A549 treated with CORT108297 at 1 μM for 4 hours (cell line): ENCODE measurements at places on chromosomes 3 and 15. TPM values are rescaled to one million over a fixed set of nuclear protein-coding genes. Genes with fewer than 3 reads are reported as not detected.

Gene CDCP1
- 10.5 to 12.8 TPM (median 12.0 TPM) in 5 replicates for total RNA-seq

Gene TIGIT
- not detected in 5 replicates for total RNA-seq

Gene CHMP2B
- 91.3 to 97.2 TPM (median 91.8 TPM) in 5 replicates for total RNA-seq

Gene CA12
- total RNA-seq: 148 to 171 TPM (median 161 TPM) in 5 replicates

Gene PLOD2
- total RNA-seq: 98.2 to 162 TPM (median 128 TPM) in 5 replicates

Gene RNF168
- total RNA-seq: 3.5 to 4.8 TPM (median 4.4 TPM) in 5 replicates

Gene MITF
- 5.7 to 8.4 TPM (median 7.2 TPM) in 5 replicates for total RNA-seq

Gene SLC24A5
- total RNA-seq: not detected in 5 replicates

Gene IGSF11
- total RNA-seq: 3.0 to 6.1 TPM (median 5.6 TPM) in 5 replicates

Gene FRMD4B
- 0.77 to 2.1 TPM (median 1.2 TPM) in 5 replicates for total RNA-seq

Gene P2RY12
- not detected in 5 replicates for total RNA-seq

Gene CLDN18
- total RNA-seq: not detected in 5 replicates

Gene MED12L
- total RNA-seq: 0.18 to 0.67 TPM (median 0.39 TPM) in 5 replicates

Gene TEX55
- not detected in 5 replicates for total RNA-seq

Gene CX3CR1
- total RNA-seq: 0.05 to 0.12 TPM (median 0.05 TPM) in 3 of 5 replicates, not detected in the others

Gene WDR53
- 8.0 to 12.1 TPM (median 9.8 TPM) in 5 replicates for total RNA-seq

Gene FSTL1
- total RNA-seq: 49.9 to 91.3 TPM (median 71.1 TPM) in 5 replicates

Gene ADGRG7
- total RNA-seq: not detected in 5 replicates

Gene MAP4
- total RNA-seq: 94.1 to 109 TPM (median 105 TPM) in 5 replicates

Gene ITGA11
- total RNA-seq: 2.4 to 7.8 TPM (median 5.0 TPM) in 5 replicates

Gene MYO9A
- 6.8 to 10.3 TPM (median 8.7 TPM) in 5 replicates for total RNA-seq

Gene DAPK2
- 3.8 to 5.4 TPM (median 3.9 TPM) in 5 replicates for total RNA-seq

Gene COL6A6
- not detected in 5 replicates for total RNA-seq

Gene KBTBD13
- total RNA-seq: not detected in 5 replicates

Gene SCN5A
- 0.33 to 2.1 TPM (median 0.93 TPM) in 5 replicates for total RNA-seq

Gene MYRIP
- 0.03 to 0.04 TPM in 2 of 5 replicates, not detected in the others for total RNA-seq

Gene RLBP1
- total RNA-seq: not detected in 5 replicates

Gene KCNAB1
- total RNA-seq: not detected in 5 replicates

Gene LIPH
- total RNA-seq: 6.2 to 7.0 TPM (median 6.8 TPM) in 5 replicates

Gene TTLL13
- total RNA-seq: 0.07 to 0.36 TPM (median 0.09 TPM) in 5 replicates

Gene SV2B
- total RNA-seq: 0.02 to 0.05 TPM (median 0.03 TPM) in 5 replicates

Gene LTF
- 0.15 TPM in 1 of 5 replicates, not detected in the others for total RNA-seq

Gene THAP10
- total RNA-seq: 5.0 to 6.4 TPM (median 5.7 TPM) in 5 replicates

Gene GOLGA6L10
- total RNA-seq: 0.46 to 0.79 TPM (median 0.68 TPM) in 5 replicates

Gene LDHAL6B
- total RNA-seq: not detected in 5 replicates

Gene CHDH
- total RNA-seq: 1.9 to 2.6 TPM (median 2.5 TPM) in 5 replicates

Gene CLDN16
- 0.14 TPM in 2 of 5 replicates, not detected in the others for total RNA-seq

Gene IQCF2
- not detected in 5 replicates for total RNA-seq

Gene C3orf80
- total RNA-seq: 1.6 to 2.4 TPM (median 1.9 TPM) in 5 replicates

Gene WNT5A
- 0.76 to 1.2 TPM (median 0.95 TPM) in 5 replicates for total RNA-seq

Gene GP5
- total RNA-seq: not detected in 5 replicates

Gene CKMT1A
- 2.5 to 4.1 TPM (median 2.7 TPM) in 5 replicates for total RNA-seq

Gene PDCD10
- 51.2 to 69.2 TPM (median 55.9 TPM) in 5 replicates for total RNA-seq

Gene SUSD5
- 3.0 to 4.4 TPM (median 3.1 TPM) in 5 replicates for total RNA-seq

Gene SERINC4
- 0.05 to 0.12 TPM (median 0.06 TPM) in 4 of 5 replicates, not detected in the other for total RNA-seq

Gene SI
- not detected in 5 replicates for total RNA-seq

Gene GPR160
- total RNA-seq: 1.3 to 2.1 TPM (median 1.7 TPM) in 5 replicates

Gene TIMP4
- total RNA-seq: 10.1 to 13.8 TPM (median 12.3 TPM) in 5 replicates

Gene SPINT1
- total RNA-seq: 0.85 to 1.0 TPM (median 0.88 TPM) in 5 replicates
